ENCODE measurements at places on chromosomes 5 and 9. TPM values are rescaled to one million over a fixed set of nuclear protein-coding genes. Genes with fewer than 3 reads are reported as not detected.

The NR3C1 gene
- total RNA-seq, result 17.9 TPM

The PDZD2 gene
- total RNA-seq, result 8.4 TPM

DNA sequence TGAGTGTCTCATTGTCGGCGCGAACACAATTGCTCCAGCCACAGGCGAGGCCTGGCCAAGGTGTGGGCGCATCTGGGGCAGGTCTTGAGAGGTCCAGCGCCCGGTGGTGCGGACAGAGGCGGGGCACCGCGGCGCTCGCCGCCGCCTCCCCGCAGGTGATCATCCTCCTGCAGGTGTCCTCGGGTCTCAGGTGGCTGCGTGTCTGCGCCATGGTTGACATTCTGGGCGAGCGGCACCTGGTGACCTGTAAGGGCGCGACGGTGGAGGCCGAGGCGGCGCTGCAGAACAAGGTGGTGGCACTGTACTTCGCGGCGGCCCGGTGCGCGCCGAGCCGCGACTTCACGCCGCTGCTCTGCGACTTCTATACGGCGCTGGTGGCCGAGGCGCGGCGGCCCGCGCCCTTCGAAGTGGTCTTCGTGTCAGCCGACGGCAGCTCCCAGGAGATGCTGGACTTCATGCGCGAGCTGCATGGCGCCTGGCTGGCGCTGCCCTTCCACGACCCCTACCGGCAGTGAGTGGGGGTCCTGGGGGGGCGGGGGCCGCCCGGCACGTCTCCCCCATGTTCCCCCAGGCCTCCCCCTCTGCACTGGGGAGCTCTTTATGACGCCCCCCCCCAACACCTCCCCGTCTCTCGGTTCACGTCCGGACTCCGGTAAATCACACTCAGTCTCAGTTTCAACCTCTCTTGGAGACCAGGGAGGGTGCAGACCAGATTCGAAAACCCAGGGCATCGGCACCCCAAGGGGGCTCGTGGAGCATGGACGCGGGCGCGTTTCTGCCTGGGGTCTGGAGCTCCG, 446 bp downstream of the NXNL2 start:
- DNase-seq, result no peak

DNA sequence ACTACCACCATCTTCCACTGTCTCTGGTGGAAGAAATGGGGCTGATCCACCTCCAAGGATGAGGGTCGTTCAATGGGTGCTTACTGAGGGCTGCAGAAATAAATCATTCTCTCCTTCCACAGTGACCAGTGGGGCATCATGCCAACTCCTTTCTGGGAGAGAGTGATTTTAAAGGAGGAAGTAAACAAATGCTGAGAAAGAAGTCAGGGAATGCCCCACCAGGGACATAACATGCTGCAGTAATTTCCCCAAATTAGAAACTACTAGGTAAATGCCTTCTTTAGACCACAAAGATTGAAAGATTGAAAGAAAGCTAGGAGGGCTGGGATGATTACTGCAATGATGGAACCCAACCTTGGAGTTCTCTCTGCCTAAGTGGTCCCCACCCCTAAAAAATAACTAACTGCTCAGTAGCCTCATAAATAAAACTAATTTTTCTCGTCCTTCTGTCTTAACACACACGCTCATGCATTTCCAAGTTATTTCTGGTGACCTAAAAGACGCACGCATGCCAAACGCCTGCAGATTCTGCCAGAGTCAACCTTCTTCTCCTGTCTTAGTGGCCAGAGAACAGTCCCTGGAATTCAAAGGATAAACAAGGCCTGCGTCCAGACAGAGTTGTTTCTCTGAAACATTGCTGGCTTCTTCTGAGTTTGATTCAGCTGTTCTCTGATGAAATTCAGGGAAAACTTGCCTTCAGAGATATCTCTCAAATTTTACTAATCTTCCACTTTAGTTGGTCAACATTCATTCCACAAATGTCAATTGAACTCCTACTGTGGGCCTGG, 250.0 kb downstream of the NR3C1 start:
- DNase-seq, result no peak
